ENCODE measurements at places on chromosomes 13 and 19.

DNA sequence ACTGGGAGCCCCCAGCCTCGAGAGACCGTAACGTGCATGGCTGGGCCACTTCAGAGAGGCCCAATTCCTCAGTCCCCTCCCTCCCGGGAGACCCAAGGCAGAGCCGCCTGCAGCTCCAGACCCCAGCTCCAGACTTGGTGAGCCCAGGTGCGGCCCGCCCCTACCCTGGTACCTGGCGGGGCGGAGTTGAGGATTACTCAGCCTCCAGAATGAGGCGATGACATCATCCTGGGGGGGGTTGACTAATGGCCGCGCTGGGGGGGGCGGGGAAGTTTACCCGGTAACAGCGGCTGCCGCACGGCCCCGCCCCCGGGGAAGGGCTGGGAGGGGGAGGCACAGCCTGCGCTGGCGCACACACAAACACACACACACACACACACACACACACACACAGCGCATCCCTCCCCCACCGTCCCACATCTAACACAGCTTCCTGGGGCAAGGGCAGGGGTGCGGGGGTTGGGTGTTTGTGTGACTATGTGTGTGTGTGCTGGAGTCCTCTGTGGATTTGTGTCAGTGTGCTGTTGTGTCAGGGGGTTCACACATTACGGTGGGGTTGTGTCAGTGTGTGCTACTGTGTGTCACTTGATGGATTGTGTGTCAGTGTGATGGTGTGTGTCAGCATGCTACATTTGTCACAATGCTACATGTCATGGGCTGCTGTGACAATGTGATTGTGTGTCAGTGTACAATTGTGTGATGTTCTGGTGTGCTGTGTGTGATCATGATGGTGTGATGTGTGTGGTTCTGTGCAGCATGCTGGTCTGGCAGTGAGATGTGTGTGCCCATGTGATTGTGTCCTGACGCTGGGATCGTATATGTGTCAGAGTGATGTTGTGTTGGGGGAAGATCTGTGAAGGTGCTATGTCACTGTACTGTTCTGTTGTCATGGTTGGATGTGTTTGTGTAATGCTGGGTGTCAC, 10.3 kb upstream of the BBC3 start:
- DNase-seq = peak; percentile 83

DNA sequence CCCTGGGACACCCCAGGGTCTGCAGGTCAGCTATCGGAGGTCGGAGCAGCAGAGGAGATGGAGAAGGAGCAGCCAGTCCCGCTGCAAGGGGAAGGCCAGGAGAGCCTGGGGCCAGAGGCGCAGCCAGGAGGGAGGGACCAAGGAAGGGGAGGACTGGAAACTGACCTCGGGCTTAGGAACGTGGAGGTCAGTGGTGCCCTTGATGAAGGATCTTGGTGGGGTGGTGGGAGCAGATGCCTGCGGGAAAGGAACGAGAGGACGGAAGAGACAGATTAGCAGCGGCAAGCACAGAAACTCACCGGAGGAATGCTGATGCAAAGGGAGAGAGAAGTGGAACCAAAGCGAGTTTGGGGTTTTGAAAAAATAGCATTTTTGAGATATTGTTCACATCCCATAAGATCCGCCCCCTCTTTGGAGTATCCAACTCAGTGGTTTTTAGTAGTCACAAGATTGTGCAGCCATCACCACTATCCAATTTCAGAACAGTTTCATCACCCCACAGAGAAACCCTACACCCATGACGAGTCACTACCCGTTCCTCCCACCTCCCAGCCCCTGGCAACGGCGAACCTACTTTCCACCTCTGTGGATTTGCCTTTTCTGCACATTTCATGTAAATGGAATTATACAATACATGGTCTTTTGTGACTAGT, 22.1 kb downstream of the PLEKHF1 start:
- DNase-seq = no peak

DNA sequence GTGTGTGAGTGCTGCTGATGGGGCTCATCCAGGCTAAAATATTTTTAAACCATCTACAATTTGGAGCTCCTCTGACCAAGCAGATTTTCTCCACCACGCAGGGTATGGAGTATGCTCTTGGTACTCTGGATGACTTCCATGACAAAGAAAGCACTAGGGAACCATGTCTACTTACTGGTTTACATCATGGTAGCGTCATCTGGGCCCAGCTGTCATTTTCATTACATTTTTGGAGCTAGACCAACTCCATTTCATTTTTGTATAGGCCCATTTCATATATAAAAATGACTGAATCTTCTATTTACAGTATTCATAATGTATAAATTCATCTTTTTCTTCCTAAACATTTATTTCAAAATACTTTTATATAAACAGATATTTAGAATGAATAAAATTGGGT, 184.4 kb downstream of the DNAJC3 start:
- no peak for DNase-seq

GRCh38 chr13:27926644-27927434, 7.0 kb downstream of the PDX1 start:
- DNase-seq = no peak

GRCh38 chr13:79519255-79519654, 38.3 kb downstream of the NDFIP2 start:
- no peak for DNase-seq

- DNase-seq = no peak
Observed at GRCh38 chr19:39155114-39155700, 29.6 kb downstream of the PAK4 start.

DNA sequence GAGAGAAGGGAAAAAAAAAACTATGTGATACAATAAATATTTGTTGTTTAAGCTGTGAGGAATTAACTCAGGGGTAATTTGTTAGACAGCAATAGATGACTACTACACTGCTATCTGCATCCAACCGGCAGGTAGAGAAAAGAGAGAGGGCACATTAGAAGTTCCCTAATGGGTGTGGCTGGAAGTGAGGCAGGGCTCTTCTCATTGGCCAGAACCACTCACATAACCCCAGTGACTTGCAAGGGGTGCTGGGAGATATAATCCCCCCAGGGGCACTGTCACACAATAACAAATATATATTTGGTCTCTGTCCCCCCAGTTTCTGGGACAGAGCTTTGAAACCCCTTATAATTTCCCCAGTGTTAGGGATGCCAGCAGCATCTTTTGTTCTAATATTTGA, 24.3 kb downstream of the FGF21 start:
- no peak for DNase-seq

DNA sequence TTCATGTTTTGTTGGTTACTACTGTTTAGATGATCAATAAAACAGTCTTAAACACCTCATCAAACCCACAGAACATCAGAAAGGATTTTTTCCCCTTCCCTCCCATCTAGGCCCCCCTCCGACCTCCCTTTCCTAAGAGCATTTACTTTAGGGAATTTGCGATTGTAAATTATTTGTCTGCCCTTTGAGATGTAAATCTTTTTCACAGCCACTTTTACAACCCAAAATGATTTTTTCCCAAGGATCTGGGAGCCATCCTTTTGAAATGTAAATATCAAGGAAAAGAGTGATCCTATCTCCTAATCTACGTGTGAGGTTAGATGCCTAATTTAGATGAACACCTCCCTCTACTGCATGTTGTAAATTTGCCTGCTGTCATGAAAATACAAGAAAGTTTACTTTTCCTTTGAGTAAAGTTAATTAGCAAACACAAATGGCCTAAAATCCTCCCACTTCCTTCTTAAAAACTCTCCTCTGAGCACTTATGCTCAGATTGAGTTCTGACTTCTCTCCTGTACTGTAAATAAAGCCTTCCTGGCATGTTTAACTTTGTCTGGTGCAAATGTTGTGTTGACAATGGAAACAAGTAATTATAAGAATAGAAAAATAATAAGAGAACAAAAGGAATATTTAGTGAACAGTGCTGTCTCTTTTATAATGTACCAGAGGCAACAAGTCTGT, 1646.9 kb upstream of the SPRY2 start:
- DNase-seq = no peak

DNA sequence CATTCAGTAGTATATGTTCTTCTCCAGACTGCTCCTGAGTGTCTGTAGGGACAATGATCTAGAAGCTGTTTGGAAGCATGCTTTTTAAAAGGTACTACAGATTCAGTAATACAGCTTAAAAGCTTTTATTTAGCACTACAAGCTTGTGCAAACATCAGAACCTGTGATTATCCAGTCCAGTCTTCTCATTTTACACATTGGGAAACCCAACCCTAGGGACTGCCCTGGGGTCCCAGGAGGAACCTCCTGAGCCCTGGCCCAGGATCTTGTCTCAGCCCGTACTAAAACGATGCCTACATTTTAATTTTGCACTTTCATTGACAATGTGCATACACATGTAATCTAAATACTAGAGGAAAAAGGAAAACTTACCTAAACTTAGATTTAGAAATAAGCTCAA, 12.5 kb downstream of the DOCK9 start:
- DNase-seq = no peak

- DNase-seq = no peak
Observed at GRCh38 chr13:83184819-83185218, 697.5 kb downstream of the SLITRK1 start.

- DNase-seq = no peak
Observed at GRCh38 chr19:9075064-9075949, 11.6 kb upstream of the OR1M1 start.

GRCh38 chr19:51251468-51251820, 564 bp downstream of the SIGLECL1 start:
- no peak for DNase-seq

- no peak for DNase-seq
Observed at GRCh38 chr19:2795827-2796658, 10.7 kb downstream of the THOP1 start.

DNA sequence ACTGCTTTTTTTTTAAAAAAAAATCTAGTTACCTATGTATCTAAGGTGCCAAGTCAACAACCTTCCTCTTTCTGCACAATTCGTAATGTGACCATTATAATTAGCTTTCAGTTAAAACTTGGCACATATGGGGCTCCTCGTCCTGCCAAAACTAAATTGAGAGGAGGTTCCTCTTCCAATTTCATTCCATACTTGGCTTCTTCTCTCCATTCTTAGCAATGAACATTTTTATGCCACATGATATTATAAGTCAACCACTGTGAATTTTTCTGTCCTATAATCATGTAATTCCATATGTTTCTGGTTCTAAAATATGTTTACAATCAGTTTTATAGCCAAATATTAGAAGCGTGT, 177.0 kb downstream of the DCLK1 start:
- DNase-seq = no peak

DNA sequence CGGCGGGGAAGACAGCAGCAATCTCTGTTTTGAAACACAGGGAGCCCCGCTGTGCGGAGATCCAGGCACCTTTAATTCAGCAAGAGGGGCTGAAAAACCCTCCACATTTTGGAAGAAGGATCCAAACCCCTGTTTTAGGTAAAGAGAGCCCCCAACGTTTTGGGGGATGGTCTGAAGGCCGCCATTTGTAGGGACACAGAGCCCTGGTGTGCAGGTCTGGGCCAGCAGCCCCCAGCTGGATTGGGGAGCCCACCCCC, 3.5 kb upstream of the HOOK2 start:
- DNase-seq = no peak

- no peak for DNase-seq
Observed at GRCh38 chr13:20332361-20333096, 100.4 kb upstream of the GJB6 start.

- peak; percentile 70 for DNase-seq
Observed at GRCh38 chr19:12666265-12667048, at the start of the genes MAN2B1 and WDR83. TSS of gene MAN2B1 (minus strand) at chr19:12666742. CDS start at chr19:12666701, 41 bp downstream. TSS of gene WDR83 (plus strand) at chr19:12666807. CDS start at chr19:12669791, 2,984 bp downstream.

- no peak for DNase-seq
Observed at GRCh38 chr13:30863796-30864195, 42.3 kb upstream of the MEDAG start.

GRCh38 chr13:33110713-33111413, 94.6 kb downstream of the KL start:
- no peak for DNase-seq

GRCh38 chr13:22883262-22883840, 297.4 kb upstream of the SGCG start:
- DNase-seq = no peak

- no peak for DNase-seq
Observed at GRCh38 chr13:113794764-113795173, 35.7 kb downstream of the TMEM255B start.

DNA sequence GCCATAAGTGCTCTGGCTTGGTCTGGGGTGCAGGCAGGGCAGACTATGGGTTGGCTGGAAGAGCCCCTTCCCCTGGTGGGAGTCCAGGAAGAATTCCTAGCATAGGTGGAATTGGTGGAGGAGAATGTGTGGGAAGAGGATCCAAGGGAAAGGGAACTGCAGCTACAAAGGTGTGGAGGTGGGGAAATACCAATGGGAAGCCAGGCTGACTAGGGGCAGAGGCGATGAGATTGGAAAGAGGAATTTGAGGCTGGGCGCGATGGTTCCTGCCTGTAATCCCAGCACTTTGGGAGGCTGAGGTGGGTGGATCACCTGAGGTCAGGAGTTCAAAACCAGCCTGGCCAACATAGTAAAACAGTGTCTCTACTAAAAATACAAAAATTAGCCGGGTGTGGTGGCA, 4.8 kb upstream of the SDHAF1 start:
- no peak for DNase-seq

DNA sequence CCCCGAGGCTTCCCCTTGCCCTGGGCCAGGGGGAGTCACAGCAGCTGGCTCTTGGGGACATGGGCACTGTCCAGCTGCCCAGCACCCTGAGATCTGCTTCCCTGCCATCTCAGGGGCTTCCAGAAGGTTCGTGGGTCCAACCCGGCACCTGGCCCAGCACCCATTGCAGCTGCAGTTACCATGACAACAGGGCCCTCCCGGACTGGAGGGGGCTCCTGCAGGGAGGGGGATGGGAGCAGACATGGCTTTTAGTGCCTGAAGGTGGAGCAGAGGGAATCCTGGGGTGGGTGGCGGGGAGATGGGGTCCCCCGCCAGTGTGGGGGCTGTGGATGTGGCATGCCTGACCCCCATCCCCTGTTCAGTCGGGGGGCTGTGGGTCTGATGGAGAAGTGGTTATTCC, 14.7 kb downstream of the PIN1 start:
- no peak for DNase-seq

- DNase-seq = no peak
Observed at GRCh38 chr19:2964874-2965273, 12.5 kb upstream of the TLE6 start.

DNA sequence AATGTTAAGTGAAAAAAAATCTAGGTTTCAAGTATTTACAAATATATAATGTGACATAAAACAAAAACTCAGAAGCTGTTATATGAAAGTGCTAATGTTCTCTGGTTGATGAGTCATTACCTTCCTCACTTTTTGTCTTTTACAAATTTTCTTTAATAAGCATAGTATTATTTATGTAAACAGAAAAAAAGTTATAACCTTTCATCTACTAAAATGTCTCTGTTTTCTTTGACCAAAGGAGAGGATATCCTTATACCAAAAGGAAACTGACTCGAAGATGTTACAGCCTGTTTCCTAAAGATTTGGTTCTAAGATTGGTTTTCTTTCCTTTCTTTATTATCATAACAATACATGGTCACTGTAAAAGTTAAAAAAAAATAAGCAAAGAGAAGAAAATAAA, 38.0 kb downstream of the RCBTB2 start:
- no peak for DNase-seq

DNA sequence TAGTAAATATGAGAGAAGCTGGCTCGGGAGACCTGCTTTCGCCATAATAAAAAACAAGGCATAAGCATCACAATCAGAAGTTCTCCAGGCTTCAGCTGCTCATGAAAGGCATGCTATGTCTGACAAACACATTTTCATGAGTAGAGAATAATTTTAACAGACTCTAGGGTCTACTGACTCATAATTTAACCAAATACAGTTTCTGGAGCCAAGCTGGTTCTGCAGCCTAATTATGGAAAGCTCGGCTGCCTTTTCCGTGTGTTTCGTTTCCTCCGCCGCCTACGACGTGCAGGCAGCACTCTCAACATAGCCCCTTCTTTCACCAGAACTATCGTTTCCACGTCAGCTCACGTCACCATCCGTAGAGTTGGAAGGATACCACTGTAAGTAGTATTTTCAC, 5.7 kb downstream of the MCF2L start:
- DNase-seq = no peak

- no peak for DNase-seq
Observed at GRCh38 chr13:113499936-113500335, 9.4 kb upstream of the DCUN1D2 start.

- DNase-seq = peak; percentile 50
Observed at GRCh38 chr19:49019242-49019932, 2.5 kb upstream of the LHB start.
